ENCODE measurements at places on chromosomes 2 and 18. TPM values are rescaled to one million over a fixed set of nuclear protein-coding genes. Genes with fewer than 3 reads are reported as not detected.

Gene LOXHD1
- total RNA-seq = 0.42 TPM

Gene DYSF
- total RNA-seq = 66.7 TPM

Gene GALNT14
- 0.61 TPM for total RNA-seq

Gene SMYD1
- 346 TPM for total RNA-seq

DNA sequence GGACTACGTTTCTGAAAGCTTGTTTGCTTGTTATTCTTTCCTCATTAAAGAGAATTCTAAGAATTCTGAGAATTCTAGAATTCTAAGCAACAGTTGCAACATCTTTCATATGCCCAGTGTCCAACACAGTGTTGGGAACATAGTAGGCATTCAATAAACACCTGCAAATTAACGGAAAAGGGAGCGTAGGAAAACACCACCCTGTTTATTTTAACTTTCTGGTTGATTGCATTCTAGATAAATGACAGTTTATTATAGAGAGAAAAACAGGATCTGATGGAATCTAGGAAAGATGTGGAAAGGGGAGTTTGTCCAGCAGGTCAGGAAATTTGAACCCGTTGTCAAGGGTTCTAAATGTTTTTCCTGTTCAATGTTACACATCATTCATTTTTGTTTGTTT is 24.2 kb upstream of the EFEMP1 start:
- no peak for DNase-seq

DNA sequence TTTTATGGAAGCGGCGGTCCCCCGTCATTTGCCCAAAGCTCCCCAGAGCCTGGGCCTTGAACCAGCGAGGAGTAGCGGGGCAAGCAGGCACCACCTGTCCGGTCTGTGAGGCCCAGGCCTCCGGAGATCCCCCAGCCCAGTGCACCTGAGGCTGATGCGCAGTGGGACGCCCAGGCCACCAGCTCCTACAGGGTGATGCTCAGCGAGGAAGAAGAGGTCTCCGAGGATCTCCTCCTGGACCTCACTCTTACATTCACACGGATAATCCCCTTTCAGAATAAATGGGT is 220.2 kb downstream of the NDUFA10 start:
- DNase-seq = no peak

GRCh38 chr18:11310476-11311086 is 161.2 kb upstream of the PIEZO2 start:
- DNase-seq = peak; percentile 26

DNA sequence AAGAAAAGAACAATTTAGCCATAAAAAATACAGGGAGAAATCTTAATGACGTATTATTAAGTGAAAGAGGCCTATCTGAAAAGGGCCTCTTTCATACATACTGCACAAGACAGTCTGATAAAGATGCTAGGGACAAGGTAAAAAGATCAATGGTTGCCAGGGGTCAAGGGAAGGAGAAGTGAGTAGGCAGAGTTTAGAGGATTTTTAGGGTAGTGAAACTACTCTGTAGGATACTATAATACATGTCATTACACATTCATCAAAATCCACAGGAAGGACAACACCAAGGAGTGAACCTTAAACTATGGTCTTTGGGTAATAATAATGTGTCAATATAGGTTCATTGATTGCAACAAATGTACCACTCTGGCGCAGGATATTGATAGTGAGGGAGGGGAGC is 289.3 kb downstream of the FSIP2 start:
- no peak for DNase-seq

DNA sequence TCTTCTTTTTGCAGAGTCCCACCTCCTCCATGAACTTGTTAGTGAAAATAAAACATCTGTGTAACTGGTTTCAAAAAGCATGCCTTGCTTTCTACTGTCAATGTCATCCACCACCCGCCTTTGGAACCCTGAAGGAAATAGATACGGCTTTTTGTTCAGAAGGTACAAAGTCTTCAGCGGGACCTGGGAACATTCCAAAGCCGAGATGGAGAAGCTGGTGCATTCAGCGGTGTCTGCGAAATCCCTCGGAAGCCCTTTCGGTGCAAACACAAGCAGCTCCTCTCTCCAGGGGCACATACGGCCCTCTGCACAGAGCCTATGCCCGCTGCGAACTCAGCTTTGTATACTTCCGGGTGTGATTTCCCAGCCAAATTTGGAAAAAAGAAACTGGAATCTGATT is 555.8 kb upstream of the SALL3 start:
- no peak for DNase-seq
